ENCODE measurements at places on chromosomes 12 and 14. TPM values are rescaled to one million over a fixed set of nuclear protein-coding genes. Genes with fewer than 3 reads are reported as not detected.

TRIM9 gene
- 0.31 TPM for total RNA-seq

- DNase-seq: no peak
Measured at GRCh38 chr12:69687390-69687789, 11.7 kb downstream of the BEST3 start.

GDF11 gene
- 14.2 TPM for total RNA-seq

DNA sequence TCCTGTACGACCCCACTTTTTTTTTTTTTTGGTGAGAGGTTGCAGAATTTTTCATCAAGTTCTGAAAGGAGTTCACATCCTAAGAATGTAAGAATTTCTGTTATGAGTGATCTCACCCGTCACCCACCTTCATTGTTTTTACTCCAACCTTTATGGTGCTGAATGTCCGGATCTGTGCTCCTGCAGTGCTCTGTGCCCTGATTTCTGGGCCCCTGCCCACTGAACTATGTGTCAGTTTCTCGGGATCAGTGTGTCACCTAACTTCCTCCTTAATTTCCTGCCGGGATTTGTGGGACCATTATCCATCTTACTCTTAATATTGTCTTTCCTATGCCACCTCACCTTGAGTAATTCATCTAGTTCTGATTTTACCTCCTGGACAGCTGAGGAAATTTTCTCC lies 11.6 kb downstream of the RASSF8 start:
- no peak for DNase-seq

- no peak for DNase-seq
Measured at GRCh38 chr14:44565968-44566367, 58.9 kb upstream of the FSCB start.

GRCh38 chr12:81815611-81816010 lies 56.5 kb upstream of the PPFIA2 start:
- DNase-seq: no peak

Data from activated T-helper 1 cell treated with anti-CD3 and anti-CD28 coated beads, Interleukin-12 subunit alpha, Interleukin-12 subunit beta, Interleukin-2, Interleukin-4 antibody, amounts not matched to agents 30 ng/mL and 10 ng/mL and 1 ng/mL, durations not matched to agents 14 hours and 24 hours and 36 hours (primary cell).